ENCODE measurements at places on chromosomes 7 and 10. TPM values are rescaled to one million over a fixed set of nuclear protein-coding genes. Genes with fewer than 3 reads are reported as not detected.
A peak's percentile ranks its signal among the peaks of the same experiment; 100 is the strongest.

ITPRID1 gene
- total RNA-seq = not detected

DNA sequence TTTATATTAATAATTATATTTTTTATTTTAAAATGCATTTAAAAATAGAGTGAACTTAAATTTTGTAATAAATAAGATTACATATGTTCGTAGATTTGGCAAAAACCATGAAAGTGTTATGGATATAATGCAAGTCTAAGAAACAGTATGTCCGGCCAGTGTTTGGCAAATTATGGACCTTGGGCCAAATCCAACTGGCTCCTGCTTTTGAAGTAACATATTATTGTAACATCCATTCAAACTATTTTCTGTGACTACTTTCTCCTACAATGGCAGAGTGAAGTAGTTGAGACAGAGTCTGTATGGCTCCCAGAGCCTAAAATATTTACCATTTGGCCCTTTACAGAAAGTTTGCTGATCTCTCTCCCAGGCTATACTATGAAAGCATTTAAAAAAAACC lies 38.9 kb downstream of the TMEM229A start:
- no peaks in the 10 kb centered on the region for H3K36me3 ChIP-seq
- no peak overlapping the region for H3K4me3 ChIP-seq
- no peak for DNase-seq
- no peak overlapping the region for H3K27ac ChIP-seq

DNA sequence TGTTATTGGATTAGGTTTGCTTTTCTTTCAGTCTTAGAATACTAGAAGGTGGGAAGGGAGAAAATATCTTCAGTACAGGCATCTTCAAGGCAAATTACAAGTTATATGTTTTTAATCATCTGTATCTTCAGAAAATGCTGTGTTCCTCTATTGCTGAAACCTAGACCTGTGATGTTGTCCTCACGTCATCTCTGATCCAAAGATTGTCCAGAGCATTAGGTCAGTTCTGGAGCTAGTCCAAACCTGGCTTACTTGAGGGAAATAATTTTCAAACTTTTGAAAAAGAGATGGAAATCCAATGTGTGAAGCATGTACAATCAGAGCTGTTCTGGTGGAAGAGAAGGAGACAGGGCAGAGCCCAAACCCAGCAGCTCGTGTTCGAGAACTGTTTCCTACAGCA lies 217.3 kb downstream of the ZEB1 start:
- DNase-seq = no peak
- H3K4me1 ChIP-seq = no peaks in the 10 kb centered on the region
- no peaks in the 10 kb centered on the region for H3K36me3 ChIP-seq
- no peak overlapping the region for H3K4me3 ChIP-seq

DNA sequence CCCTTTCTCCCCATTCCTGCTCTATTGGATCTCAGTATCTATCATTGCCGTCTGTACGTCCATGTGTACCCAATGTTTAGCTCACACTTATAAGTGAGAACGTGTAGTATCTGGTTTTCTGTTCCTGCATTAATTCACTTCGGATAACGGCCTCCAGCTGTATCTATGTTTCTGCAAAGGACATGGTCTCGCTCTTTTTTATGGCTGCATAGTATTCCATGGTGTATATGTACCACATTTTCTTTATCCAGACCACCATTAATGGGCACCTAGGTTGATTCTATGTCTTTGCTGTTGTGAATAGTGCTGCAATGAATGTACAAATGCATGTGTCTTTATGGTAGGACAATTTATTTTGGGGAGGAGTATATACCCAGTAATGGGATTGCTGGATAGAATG lies 94.4 kb upstream of the MPP7 start:
- H3K36me3 ChIP-seq = no peaks in the 10 kb centered on the region
- H3K27me3 ChIP-seq = no peaks in the 10 kb centered on the region
- no peak overlapping the region for H3K4me3 ChIP-seq
- no peak for DNase-seq

DDC gene
- 2.5 TPM for total RNA-seq

GRCh38 chr7:107953265-107953923 lies 49.6 kb downstream of the LAMB1 start:
- no peak overlapping the region for H3K27ac ChIP-seq
- H3K4me1 ChIP-seq = no peaks in the 10 kb centered on the region
- H3K27me3 ChIP-seq = no peaks in the 10 kb centered on the region
- no peaks in the 10 kb centered on the region for H3K36me3 ChIP-seq

DNA sequence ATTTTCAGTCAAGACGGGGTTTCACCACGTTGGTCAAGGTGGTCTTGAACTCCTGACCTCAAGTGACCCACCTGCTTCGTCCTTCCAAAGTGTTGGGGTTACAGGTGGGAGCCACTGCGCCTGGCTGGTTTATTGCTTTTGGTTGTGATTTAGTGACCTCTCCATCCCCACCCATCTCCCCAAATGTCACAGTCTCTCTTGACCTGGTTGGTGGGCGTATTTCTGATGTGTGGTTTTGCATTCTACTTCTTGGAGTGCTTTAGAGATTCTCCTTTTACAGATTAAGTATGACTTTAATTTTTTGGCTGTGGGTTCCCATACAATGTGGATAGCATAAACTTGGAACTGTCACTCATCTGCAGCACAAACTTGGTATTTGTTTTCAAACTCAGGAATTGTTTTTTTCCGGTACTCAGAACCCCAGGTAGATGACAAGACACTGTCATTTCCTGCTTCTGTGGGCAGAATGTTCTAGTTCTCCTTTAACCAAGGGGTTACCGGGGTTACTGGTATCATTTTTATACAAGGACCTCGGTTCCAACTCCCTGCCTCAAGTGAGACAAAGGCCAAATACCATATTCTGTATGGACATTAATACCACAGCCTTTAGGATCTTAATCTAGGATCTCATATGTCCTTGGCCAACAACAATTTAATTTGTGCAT lies 50.5 kb downstream of the MRC1 start:
- no peak overlapping the region for H3K4me3 ChIP-seq
- H3K27ac ChIP-seq = no peak overlapping the region
- no peak for DNase-seq
- H3K4me1 ChIP-seq = no peaks in the 10 kb centered on the region
- H3K36me3 ChIP-seq = no peaks in the 10 kb centered on the region

MMD2 gene
- total RNA-seq = not detected

DNA sequence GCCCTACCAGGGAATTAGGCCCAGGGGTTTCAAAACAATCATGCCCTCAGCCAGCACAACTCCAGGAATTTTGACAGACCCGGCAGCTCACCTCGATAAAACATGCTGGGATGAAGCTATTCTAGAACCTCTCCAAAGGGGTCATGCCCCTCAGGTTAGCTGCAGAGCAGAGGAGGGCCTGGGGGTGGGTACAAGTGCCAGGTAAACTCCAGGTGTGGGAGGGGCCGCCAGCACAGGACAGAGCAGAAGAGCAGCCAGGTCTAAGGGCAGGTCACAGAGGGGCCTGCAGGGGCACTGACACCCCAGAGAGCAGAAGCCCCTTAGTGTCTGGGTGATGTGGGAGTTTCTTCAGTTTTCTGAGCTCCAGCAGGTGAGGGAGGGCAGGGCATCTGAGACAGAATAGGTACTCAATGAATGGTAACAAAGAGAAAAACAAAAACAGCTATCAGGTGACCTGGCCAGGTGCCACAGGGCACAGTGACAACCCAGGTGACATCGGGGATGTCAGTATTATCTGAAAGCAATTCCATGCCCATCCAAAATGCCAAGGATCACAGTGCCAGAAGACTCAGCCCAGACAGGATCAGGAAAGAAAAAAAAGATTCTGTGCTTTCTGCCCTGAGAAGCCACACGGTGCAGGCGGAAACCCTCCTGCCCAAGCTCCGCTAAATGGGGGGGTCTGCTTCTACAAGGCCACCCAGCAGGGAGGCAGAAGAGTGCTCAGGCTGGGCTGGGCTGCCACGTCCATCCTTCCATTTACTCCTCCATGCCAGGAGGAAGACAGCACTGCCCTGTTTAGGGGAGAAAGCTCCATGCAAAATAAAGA lies 104.5 kb downstream of the TNS3 start:
- no peak overlapping the region for H3K27ac ChIP-seq
- H3K4me1 ChIP-seq = peaks cover 49% of the 10 kb centered on the region
- no peaks in the 10 kb centered on the region for H3K36me3 ChIP-seq
- no peaks in the 10 kb centered on the region for H3K27me3 ChIP-seq

RAMP3 gene
- total RNA-seq = 6.6 TPM

GIMAP1 gene
- 1.6 TPM for total RNA-seq

SPDYE9 gene
- total RNA-seq = not detected

DNA sequence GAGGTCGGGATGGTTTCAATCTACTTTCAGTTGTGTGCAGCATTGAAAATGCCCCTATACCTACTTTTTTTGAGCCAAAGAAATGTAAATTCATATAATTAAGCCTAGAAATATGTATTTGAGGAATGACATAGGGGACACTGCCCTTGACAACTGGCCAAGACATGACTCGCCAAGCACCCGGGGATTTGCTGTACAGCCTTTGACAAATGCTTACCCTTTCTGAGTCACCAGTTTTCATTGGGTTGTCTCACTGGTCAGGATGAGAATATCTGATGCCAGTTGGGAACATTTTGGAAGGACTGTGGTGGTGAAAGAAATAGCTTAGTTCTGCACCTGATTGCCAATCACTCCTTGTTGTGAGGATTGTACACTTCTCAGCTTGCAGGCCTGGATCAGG lies 166.8 kb upstream of the HABP2 start:
- no peak for DNase-seq
- H3K4me1 ChIP-seq = peaks cover 8% of the 10 kb centered on the region
- H3K27ac ChIP-seq = no peak overlapping the region
- no peaks in the 10 kb centered on the region for H3K36me3 ChIP-seq

DNA sequence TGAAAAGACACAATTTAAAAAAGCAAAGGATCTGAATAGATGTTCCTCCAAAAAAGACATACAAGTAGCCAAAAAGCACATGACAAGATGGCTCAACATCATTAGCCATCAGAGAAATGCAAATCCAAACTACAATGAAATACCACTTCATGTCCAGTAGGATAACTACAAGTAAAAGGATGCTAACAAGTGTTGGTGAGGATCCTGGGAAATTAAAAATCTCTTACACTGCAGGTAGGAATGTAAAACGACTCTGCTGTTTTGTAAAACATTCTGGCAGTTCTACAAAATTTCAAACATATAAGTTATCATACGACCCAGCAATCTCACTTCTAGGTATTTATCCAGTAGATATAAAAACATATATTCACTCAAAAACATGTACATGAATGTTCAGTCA lies 161.3 kb downstream of the SRPK2 start:
- no peak overlapping the region for H3K4me3 ChIP-seq
- H3K27ac ChIP-seq = no peak overlapping the region
- H3K4me1 ChIP-seq = peaks cover 5% of the 10 kb centered on the region
- no peaks in the 10 kb centered on the region for H3K27me3 ChIP-seq
- no peaks in the 10 kb centered on the region for H3K36me3 ChIP-seq

DNA sequence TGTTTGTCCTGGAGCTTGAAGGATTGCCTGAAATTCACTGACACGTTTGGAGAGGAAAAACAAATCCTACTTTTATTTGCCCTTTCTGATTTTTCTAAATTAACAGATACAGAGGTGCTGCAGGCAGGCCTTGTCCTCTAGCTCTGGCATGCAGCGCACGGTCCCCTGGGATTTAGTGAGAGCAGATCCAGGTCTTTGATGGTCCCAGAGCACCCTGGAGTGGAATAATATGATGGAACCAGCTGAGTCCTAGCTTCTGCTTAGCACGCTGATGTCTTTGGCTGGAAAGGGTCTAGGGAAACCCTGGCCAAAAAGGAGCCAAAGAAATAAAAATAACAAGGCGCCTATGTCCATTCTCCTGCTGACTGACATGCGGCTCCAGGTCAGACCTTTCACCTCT lies 40.5 kb downstream of the C10orf120 start:
- no peak for DNase-seq
- H3K27me3 ChIP-seq = no peaks in the 10 kb centered on the region
- no peaks in the 10 kb centered on the region for H3K4me1 ChIP-seq
- no peaks in the 10 kb centered on the region for H3K36me3 ChIP-seq
- H3K4me3 ChIP-seq = no peak overlapping the region

DNA sequence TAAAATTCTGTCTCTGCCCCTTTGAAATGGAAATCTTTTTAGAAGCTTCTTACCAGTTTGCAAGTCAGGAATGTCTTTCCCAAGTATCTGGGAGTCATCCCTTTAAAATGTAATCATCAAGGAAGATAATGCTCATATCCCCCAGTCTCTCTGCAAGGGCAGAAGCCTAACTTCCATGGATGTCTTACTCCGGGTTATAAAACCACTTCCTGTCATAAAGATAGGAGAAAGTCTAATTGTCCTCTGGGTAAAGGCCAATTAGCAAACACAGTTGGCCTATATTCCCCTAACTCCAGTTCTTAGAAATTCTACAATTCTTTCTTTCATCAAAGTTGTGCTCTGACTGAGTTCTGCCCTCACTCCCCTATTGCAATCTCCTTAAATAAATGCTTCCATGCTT lies 1631.5 kb upstream of the LRRTM3 start:
- no peak overlapping the region for H3K4me3 ChIP-seq
- H3K36me3 ChIP-seq = no peaks in the 10 kb centered on the region
- H3K4me1 ChIP-seq = no peaks in the 10 kb centered on the region
- no peaks in the 10 kb centered on the region for H3K27me3 ChIP-seq
- no peak overlapping the region for H3K27ac ChIP-seq

DNA sequence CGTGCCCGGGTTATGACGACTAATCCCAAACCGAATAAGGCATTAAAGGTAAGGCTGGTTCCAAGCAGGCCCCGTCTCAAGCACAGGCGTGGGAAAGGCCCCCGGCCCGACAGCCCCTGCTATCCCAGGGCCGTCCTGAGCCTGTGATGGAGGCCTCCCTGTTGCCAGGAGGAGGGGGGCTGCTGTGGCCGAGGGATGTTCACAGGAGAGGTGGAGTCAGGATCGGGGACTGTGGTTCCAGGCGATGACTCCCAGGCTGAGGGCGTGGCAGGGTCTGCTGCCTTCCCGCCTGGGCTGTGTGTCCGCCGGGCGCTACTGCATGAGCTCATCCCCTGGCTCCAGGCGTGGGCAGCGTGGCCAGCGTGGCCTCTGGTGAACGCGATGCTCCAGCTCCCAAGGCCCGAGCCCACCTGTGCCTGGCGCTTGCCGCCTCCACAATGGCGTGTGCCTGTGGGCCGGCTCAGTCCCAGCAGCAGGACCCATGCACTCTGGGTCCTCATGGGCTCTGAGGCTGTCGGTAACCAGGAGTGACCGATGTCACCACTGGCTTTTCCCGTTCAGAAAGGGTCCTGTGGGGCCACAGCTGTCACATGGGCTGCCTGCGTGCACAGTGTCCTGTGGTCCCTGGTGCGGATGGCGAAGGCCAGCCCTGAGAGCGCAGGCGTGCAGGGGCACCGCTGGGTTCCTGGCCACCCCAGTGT lies 8.8 kb downstream of the MAFK start:
- no peaks in the 10 kb centered on the region for H3K27me3 ChIP-seq
- no peak for DNase-seq
- peak overlapping the region; percentile 91 for H3K27ac ChIP-seq
- H3K4me3 ChIP-seq = no peak overlapping the region

DNA sequence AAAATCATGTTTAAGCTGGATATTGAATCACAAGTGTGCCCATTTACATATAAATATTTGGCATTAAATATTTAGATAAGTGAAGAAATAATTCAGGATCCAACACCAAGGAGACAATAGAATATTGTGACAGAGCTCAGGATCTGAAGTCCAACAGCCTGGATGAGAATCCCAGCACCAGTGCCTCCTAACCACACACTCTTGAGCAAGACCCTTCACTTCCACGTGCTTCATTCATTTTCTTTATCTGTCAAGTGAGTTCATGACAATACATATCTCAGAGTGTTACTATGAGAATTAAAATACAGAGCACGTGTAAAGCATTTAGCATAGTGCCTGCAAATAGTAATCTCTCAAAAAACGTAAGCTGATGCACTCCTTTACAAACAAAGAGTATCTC lies 78.4 kb upstream of the IKZF1 start:
- no peaks in the 10 kb centered on the region for H3K27me3 ChIP-seq
- H3K36me3 ChIP-seq = no peaks in the 10 kb centered on the region
- DNase-seq = no peak
- H3K4me3 ChIP-seq = no peak overlapping the region
- H3K4me1 ChIP-seq = no peaks in the 10 kb centered on the region
- no peak overlapping the region for H3K27ac ChIP-seq

All from ovary (tissue), 10 donors.